NCI-H524 treated with DMSO at 0.1 percent for 48 hours (cell line): ENCODE measurements at places on chromosomes 11 and 22.

GRCh38 chr11:69297787-69298266 is 3.9 kb downstream of the MYEOV start:
- DNase-seq = no peak

GRCh38 chr11:123231256-123231655 is 36.2 kb upstream of the CLMP start:
- DNase-seq = no peak

GRCh38 chr11:107702723-107703122 is 9.1 kb downstream of the SLN start:
- DNase-seq = no peak

DNA sequence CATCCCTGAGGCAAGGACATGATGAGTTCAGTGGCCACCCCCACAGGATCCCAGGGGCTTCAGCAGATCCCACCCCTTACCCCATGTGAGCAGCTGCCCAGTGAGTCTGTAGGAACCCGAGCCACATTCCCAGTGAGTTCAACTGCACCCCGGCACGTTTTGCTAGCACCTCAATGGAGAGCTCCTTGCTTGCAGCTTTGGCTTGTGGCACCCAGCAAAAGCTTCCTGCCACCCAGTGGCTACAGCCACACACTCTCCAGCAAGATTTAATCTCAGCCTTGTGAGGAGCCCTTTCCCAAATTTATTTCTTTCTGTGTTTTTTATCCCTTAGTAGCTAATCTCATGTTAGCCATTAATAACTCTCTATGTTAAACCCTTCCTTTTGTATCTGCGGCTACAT is 4.0 kb downstream of the SAA1 start:
- no peak for DNase-seq

DNA sequence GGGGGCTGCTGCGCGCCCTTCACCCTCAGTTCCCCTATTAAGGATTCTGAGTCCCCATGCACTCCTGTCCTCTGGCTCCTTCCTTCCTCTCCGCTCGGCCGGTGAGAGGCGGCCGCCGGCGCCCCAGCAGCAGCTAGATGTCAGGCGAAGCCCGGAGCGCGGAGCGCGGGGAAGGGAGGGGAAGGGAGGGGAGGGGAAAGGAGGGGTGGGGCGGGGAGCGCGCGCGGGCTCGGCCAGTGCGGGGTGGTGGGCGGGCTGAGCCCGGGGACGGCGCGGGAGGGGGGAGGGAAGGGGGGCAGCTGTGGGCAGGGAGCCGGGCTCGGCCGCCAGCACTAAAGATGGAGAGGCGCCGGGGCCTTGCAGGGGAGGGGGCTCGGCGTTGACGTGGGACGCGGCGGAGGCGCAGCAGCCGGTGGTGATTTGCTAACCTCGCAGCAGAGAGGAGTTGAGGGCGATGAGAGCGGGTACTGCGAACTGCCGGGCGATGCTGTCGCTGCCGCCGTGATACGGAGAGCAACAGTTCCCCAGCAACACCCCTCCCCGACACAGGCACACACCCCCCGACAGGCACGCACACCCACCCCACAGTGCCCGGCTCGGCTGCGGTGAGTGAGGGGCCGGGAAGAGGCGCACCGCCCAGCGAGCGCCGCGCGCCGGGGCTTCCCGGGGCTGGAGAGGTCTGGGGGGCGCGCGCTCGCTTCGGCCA is at the start of gene ZBTB16:
Gene ZBTB16, plus strand, starts transcription at position 434 of the 706 bp plus-strand sequence. CDS start 3,590 bp downstream, outside the sequence.
- DNase-seq = peak; percentile 5

- no peak for DNase-seq
Measured at GRCh38 chr11:123587044-123587443, 67.4 kb downstream of the SCN3B start.

GRCh38 chr11:114162719-114163123 is 103.2 kb downstream of the ZBTB16 start:
- DNase-seq = no peak

- no peak for DNase-seq
Measured at GRCh38 chr22:36328635-36329253, 59.0 kb downstream of the MYH9 start.

GRCh38 chr11:67463186-67463585 is 5.9 kb downstream of the TMEM134 start:
- DNase-seq = no peak

GRCh38 chr11:113645593-113646349 is 60.3 kb downstream of the TMPRSS5 start:
- DNase-seq = no peak

DNA sequence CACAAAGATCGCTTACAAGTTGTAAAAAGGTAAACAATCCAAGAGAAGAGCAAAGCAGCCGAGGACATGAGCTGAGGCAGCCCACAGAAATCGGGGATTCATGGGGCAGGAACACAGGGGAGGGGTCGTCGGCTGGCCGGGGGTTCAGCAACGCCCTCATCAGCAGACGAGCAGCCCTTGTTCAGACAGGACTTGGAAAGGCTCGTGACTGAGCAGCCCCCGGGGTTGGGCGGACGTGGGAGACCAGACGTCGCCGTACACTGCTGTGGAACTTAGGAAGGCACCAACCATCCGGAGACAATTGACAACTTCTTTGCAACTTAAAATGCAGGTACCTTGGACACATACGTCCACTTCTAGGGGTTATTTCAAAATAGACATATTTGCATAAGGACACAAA is 370.5 kb downstream of the BRD1 start:
- DNase-seq = no peak

DNA sequence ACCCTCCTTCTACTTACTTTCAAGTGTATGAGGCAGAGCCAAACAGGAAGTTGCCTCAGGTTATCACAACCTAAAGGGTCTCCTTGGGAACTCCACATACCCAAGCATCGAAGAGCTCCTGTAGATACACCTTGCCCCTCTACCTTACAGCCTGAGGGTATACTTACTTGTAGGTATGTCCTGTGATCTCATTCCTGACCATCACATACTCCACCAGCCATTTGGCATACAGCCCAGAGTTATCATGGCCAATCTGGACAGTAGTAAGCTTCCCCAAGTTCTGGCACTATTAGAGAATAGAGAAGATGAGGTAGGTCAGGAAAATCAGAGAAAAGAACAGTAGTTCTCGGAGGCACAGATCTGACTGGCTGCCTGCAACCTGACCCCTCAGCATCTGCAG is 53.4 kb upstream of the SCUBE2 start:
- no peak for DNase-seq

GRCh38 chr22:30344447-30345200 is 12.1 kb downstream of the SF3A1 start:
- no peak for DNase-seq

- no peak for DNase-seq
Measured at GRCh38 chr11:78190871-78191538, 2.3 kb downstream of the USP35 start.

GRCh38 chr11:112655371-112655770 is 305.8 kb upstream of the NCAM1 start:
- no peak for DNase-seq

DNA sequence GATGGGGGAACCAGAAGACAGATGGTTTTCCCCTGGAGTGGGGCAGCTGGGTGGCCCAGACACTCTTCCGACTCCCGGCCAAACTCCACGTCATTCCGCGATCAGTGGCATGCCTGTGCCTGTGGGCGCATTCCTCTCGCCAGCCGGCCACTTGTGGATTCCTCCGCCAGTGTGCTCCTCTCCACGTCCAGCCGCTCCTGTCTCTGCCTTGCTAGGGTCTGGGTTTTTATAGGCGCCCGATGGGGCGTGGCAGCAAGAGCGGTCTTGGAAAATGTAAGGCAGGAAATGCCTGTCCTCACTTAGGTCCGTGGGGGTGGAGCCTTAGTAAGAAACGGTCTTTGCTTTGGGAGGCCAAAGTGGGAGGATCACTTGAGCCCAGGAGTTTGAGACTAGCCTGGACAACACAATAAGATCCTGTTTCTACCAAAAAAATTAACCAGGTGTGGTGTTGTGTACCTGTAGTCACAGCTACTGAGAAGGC is 81.6 kb upstream of the SEPTIN5 start:
- DNase-seq = no peak

DNA sequence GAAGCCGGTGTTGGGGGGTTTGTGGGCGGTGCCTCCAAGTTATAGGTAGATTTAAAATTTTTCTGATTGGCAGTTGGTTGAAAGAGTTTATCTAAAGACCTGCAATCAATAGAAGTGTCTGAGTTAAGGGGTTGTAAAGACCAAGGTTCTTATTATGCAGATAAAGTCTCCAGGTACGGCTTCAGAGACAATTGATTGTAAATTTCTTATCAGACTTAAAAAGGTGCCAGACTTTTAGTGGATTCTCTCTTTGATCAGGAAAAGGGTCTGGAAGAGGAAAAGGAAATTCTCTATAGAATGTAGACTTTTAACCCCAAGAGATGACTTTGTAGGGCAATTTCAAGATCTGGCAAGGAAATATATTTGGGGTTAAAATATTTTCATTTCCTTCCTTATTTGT is 25.2 kb downstream of the CLMP start:
- DNase-seq = no peak

GRCh38 chr11:41879214-41879613 is 419.8 kb upstream of the LRRC4C start:
- no peak for DNase-seq

GRCh38 chr11:78812513-78813293 is 238.0 kb upstream of the NARS2 start:
- DNase-seq = no peak

DNA sequence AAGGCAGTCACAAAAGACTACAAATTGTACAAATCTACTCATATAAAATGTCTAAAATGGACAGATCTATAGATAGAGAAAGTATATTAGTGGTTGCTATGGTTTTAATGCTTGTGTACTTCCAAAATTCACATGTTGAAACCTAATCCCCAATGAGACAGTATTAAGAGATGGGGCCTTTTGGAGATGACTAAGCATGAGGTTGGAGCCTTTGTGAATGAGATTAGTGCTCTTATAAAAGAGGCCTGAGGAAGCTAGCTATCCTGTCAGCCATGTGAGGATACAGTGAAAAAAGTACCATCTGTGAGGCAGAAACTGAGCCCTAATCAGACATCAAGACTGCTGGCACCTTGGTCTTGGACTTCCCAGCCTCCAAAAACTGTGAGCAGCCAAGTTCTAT is 82.6 kb downstream of the CYP2R1 start:
- peak; percentile 10 for DNase-seq

DNA sequence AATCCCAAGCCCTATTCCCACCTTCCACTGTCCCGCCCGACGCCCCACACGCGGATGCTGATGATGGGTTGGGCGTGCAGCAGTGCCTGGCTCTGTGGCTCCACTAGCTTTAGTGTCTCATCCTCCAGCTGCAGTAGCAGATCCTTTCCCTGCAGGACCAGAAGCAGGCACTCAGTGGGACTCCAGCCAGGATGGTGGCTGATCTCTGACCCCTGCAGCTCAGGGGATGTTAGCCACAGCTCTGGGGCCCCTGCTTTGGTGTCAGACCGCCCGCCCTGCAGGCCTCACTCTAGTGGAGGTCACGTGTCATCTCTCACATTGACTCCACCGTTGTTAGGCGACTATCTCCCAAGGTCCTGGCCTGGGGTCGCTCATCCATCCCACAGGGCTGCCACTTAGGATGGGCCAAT is 11.8 kb downstream of the SMPD1 start:
- no peak for DNase-seq

DNA sequence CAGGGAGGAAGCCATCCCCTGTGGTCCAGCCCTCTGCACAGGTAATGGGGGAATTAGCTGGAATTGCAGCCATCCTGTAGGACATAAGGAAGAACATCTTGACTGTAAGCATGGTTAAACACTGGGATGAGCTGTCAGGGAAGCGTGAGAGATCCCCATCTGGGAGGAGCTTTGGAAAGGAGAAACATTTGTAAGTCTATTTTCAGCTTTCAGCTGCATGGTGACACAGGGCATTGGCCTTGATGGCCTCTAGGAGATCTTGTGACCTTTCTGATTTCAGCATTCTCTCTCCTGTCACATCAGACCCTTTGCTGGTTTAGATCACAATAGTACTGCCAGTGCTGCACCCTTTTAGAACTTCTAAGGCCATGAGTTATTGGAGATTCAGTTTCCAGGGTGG is 47.1 kb downstream of the BCR start:
- no peak for DNase-seq

- no peak for DNase-seq
Measured at GRCh38 chr22:20968281-20968977, 1.4 kb downstream of the AIFM3 start.

DNA sequence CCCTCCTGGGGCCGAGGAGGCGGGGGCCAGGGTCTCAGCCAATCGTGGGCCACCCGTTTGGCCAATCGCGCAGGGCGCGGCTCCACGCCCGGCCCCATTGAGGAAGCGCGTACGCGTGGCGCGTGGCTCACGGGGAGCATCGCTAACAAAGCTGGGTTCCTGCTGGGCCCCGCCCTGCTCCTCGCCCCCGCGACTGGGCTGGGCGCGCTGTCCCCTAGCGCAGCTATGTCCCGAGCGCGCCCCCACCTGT is 614 bp upstream of the ASCL2 start:
- no peak for DNase-seq

- DNase-seq = no peak
Measured at GRCh38 chr11:72782081-72782920, 11.5 kb downstream of the STARD10 start.

DNA sequence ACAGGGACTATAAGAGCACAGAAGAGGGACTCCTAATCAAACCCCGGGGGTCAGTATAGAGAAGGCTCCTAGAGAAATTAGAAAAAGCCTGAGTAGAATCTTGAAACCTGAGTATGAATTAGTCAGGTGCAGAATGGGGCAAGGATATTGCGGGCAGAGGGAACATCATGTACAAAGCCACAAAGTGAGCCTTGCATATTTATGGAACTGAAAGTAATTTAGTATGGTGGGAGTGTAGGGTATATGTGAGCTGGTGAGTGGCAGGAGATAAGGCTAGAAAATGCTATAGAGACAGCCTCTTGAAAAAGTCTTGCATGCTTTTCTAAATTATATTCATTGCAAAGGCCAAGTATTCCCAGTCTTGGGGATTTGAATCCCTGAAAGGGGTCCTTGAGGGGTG is 93.7 kb downstream of the STIM1 start:
- no peak for DNase-seq

GRCh38 chr22:33224841-33225240 is 166.7 kb upstream of the SYN3 start:
- DNase-seq = no peak

DNA sequence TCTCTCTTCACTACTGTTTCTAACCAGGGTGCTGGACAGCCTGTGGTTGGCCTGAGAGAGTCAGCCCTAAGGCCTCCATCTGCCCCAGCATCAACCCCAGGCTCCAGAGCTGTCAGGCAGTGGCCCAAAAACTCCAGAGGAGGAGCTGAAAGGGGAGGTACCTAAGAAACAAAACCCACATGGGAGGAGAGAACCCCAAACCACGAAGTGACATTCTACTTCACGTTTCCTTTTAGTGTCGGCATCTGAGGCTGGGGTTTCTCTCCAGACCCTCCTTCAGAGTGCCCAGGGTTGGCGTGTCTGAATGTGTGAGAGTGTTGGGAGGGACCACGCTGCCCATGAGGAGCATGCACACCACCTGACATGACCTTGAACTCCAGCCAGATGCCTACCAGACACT is 69.8 kb upstream of the NNMT start:
- DNase-seq = no peak
